ENCODE measurements at places on chromosomes 6 and 20.

- peak; percentile 79 for DNase-seq
Measured at GRCh38 chr20:4546786-4547185, 174.9 kb upstream of the PRND start.

DNA sequence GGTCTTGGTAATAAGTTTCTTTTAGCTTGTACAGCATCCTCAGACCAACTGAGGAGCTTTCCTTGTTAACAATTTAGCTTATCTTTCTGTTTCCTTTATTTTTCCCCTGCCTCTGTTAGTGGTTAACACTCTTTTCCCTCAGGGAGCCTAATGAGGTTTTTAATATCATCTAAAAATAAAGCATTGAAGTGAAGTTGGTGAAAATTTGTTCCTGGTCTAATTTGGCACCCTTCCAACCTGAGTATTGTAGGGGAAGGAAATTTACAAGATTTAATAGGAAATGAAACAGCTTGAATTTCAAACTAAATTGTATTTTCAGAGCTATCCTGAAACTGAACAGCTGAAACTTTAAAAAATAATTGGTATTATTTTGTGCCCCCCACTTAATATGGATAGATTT is 28.1 kb upstream of the VAPB start:
- DNase-seq = no peak

DNA sequence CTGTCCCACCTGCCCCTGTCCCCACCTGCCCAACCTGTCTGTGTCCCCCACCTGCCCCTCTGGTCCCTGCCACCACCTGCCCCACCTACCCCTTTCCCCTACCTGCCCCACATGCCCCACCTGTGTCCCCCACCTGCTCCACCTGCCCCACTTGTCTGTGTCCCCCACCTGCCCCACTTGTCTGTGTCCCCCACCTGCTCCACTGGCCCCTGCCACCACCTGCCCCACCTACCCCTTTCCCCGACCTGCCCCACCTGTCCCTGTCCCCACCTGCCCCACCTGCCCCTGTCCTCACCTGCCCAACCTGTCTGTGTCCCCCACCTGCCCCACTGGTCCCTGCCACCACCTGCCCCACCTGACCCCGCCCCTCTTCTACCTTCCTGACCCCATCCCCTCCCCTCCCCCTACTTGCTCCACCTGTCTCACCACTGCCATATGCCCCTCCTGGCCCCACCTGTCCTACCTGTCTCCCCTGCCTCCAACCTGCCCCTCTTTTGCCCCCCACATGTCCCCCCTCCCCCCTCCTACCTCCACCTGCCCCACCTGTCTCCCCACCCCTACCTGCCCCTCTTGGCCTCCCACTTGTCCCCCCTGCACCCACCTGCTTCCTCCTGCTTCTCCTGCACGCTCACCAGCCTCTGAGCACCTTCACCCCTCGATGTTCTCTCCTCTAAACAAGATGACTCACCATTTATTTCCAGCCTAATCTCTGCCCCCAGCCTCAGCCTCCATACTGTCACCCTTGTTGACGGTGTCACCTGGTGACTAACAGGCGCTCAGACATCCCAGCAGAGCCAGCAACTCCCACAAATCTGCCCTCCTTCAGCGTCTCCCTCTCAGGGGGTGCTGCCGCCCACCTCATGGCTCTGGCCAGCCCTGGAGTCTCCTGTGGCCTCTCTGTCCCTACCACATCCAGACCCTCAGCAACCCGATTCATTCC is 5.6 kb upstream of the MYT1 start:
- DNase-seq = no peak

DNA sequence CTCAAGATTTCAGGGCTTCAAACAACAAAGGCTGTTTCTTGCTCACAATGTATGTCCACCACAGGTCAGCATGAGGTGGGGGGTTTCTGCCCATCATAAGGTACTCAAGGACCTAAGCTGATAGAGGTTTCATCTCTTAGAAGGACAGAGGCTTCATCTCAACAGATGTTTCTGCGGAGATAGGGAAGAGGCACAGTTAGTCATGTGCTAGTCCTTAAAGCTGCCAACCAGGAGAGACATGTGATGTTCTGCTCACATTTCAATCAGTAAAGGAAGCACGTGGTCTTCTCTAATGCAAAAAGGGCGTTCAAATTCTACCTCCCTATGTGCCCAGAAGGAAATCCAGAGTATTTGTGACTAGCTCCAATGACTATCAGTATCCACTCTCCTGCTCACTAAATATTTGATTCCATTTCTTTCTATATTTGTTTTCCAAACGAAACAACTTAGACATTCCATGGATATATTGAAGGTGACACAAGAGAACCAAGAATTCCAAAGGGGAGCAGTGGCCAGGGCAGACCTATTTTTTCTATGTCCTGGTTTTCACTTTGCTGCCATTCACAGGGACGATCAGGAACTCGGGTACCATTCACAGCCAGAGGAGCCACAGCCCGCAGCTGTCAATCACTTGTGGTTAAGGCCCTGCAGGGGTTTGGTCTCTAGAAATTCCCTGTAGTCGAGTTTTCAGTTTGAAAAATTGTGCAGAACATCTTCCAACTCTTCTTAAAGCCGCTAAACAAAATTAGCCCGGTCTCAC is 173.2 kb upstream of the FOXA2 start:
- no peak for DNase-seq

DNA sequence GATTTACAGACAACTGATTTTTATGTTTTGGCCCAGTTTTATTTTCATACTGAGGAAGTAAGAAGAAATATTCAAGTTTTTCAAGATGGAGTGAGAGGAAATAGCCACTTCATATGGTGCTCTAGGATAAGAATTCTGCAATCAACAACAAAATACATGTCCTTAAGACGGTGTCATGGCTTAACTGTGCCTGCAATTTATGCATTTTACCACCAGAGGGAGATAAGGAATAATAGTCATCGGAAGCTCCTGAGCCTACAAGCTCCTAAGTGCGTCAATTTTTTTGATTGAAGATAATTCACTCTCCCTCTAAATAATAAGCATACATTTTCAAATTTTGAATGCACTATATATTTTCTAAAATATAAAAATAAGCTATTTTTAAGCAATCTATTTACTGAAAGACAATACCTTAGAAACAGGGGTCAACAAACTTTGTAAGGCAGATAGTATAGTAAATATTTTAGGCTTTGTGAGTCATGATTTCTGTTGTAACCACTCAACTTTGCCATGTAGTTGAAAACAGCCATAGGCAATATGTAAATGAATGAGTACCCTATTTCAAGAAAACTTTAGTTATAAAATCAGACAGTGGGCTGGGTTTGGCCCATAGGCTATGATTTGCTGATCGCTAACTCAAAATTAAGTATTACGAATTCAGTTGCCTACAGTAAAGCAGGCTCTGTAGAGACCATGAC is 230.9 kb upstream of the DTNBP1 start:
- DNase-seq = peak; percentile 12

GRCh38 chr6:31729979-31730630 is 1.0 kb upstream of the DDAH2 start:
- DNase-seq = peak; percentile 90

GRCh38 chr6:156658966-156659821 is 118.0 kb upstream of the ARID1B start:
- DNase-seq = peak; percentile 21

DNA sequence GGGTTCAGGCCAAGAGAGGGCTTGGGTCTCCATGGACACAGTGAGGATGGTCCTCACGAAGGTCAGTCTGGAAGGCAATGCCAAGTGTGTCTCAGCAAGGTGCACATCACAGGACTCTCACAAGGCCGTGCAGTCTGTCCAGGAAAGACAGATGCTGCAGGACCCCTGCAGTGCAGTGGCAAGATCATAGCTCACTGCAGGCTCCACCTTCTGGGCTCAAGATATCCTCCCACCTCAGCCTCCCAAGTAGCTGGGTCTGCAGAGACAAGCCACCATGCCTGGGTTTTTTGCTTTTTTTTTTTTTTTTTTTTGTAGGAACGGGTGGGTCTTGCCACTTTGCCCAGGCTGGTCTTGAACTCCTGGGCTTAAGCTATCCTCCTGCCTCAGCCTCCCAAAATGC is 26.4 kb downstream of the ZMYND8 start:
- DNase-seq = no peak

DNA sequence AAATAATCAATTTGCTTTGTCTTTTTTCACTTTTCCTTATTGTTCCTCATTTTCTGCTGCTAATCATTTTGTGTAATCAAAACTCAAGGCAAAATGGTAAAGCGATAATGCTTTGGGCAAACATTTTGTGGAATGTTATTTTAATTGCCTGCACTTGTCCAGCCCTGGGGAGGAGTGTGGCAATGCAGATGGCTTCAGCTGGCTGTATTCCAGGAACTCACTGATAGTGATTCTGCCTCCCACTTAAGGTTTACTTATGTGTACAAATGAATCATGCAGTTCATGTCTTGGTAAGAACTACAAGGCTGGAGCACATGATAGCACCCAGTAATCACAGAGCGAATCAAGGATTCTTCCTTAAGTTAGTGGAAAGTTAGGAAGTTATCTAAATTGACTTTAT is 107.8 kb downstream of the COL19A1 start:
- peak; percentile 1 for DNase-seq

DNA sequence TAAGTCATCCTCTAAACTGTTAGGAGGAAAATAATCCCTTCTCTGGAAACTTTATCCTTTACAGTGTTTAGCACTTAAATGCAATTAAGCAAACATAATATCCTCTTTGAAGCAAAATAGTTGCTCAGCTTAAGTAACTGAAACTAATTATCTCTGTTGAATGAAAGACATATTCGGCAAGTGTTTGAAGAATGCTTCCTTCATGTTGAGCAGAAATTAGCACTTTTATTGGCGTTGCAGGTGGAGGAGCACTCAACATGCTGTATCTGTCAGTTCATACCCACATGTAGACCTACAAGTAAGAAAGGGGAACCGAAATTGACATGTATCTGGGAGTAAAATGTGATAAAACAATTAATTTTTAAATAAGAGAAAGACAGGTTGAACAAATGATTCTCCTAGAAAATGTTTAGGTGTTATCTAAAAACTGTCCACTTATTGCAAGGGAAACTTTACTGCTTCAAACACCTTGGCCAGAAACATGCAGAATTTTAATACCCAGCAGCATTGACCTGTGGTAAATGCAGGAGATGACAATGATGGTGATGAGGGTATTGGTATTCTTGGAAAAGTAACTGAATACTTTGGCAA is 987.0 kb upstream of the MAP3K7 start:
- DNase-seq = no peak

DNA sequence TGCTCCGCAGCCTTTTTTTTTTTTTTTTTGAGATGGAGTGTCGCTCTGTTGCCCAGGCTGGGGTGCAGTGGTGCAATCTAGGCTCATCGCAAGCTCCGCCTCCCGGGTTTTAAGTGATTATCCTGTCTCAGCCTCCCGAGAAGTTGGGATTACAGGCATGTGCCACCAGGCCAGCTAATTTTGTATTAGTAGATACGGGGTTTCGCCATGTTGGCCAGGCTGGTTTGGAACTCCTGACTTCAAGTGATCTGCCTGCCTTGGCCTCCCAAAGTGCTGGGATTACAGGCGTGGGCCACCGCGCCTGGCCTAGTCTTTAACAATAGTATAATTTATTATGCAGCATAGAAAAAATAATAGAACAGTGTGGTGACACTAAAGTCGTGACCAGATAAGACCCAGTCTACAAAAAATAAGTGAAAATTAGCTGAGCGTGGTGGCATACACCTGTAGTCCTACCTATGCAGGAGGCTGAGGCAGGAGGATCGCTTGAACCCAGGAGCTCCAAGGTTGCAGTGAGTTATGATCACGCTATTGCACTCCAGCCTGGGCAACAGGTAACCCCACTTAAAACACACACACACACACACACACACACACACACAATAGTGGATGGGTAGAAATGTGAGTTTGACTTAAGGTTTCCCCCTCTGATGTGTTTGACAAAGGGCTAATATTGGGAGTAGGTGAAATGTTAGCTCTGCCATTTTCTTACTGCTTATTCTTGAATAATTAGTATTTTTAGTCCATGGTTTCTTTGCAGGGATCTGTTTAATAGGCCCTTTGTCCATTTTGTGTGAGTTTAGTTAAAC is 6.5 kb downstream of the PIM1 start:
- DNase-seq = no peak

- no peak for DNase-seq
Measured at GRCh38 chr6:35544769-35545361, 32.2 kb upstream of the TULP1 start.

- DNase-seq = no peak
Measured at GRCh38 chr6:21971541-21971940, 325.3 kb downstream of the PRL start.

DNA sequence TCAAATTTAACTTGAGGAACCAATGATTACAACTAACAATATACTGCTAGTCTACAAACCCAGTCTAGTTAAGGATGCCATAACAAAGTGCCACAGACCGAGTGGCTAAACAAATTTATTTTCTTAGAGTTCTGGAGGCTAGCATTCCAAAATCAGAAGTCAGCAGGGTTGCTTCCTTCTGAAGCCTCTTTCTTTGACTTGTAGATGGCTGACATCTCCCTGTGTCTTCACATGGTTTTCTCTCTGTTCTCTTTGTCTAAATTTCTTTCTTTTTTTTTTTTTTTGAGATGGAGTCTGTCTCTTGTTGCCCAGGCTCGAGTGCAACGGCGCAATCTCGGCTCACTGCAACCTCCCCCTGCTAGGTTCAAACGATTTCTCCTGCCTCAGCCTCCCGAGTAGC is 56.1 kb downstream of the NCOA3 start:
- DNase-seq = no peak

All from fibroblast of upper back skin (primary cell).